ENCODE measurements at places on chromosomes 4 and X.

- no peak for DNase-seq
These were observed 124.9 kb downstream of the FRMPD4 start for GRCh38 chrX:12263211-12263610.

- no peak for DNase-seq
These were observed 3.4 kb downstream of the SEPTIN11 start for GRCh38 chr4:76952656-76953582.

- no peak for DNase-seq
These were observed 19.5 kb upstream of the SH3D19 start for GRCh38 chr4:151344948-151345347.

DNA sequence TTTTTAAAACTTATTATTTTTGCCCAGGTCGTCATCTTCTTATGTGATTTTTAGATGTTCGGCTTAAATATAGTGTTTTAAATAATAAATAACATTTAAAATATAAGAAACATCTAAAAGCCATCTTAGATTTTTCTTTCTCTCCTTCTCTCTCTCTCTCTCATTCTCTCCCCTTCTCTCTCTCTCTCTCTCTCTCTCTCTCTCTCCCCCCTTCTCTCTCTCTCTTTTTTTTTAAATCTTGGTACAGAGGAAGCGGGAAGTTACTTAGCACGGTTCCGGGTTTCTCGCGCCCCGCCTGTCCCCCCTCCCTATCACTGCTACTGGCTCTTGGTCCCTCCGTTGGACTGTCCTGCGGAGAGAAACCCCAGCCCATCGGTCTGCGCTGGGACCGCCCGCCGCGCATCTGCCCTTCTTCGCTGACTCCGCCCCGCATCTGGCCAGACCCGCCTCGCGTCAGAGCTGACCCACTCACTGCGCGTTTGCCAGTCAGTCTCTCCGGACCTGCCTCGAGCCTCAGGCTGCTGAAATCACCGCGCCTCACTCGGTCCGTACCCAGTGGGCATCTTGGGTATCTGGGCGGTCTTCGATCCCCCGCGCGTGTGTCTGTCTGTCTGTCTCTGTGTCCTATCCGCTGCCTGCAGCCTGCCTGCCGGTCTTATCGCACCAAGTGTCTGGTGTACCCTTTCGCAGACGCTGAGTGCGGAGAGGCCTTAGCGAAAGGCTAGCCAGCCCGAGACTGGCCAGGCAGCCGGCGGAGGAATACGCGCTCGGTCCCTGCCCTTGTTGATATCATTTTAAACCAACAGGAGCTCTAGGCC is at the start of gene PABPC5:
PABPC5 (plus strand) TSS at position 489 of the 818 bp plus-strand sequence. CDS start 739 bp downstream, outside the sequence.
- DNase-seq: no peak

DNA sequence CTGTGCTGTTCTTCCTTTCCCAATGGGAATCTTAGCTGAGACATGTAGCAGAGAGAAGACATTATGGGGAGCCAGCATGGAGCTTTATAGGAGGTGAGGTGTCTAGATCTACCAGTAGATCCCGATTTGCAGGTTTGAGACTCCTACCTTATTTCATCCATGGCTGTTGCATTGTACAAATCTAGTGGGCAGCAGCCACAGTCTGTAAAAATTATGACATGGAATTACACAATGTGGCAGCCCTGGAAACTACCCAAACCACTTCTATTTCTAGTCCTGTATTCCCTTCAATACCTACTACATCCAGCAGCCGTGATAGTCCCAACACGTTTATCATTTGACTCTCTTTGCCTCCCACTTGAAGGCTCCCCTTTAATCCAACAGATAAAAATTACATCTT is 8.1 kb downstream of the ATP7A start:
- DNase-seq: no peak
